Astrocyte (in vitro differentiated cells and primary cell): ENCODE measurements at places on chromosomes 11 and 22. TPM values are rescaled to one million over a fixed set of nuclear protein-coding genes. Genes with fewer than 3 reads are reported as not detected.

DNA sequence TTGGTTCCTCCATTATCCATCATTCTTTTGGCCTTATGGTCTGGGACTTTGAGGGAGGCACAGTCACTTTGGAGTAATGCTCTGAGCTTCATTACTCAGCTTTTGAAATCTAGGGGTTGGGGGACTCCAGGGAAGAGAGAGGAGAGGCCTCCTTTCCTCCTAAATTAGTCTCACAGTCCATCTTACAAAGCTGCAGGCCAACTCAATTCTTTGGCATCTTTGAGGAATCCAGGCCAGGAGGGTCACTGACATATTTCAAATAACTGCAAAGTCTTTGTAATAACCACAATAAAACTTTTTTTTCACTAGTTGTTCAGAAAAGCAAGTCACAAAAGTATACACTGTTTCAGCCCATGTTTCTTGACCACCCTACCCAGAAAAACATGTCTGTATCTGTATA, 73.3 kb upstream of the FAR1 start:
- DNase-seq, result peak; percentile 61

GRCh38 chr11:131908316-131908715, 537.9 kb downstream of the NTM start:
- DNase-seq, result no peak

- DNase-seq, result no peak
Measured at GRCh38 chr11:11629368-11629767, 7.6 kb upstream of the GALNT18 start.

DNA sequence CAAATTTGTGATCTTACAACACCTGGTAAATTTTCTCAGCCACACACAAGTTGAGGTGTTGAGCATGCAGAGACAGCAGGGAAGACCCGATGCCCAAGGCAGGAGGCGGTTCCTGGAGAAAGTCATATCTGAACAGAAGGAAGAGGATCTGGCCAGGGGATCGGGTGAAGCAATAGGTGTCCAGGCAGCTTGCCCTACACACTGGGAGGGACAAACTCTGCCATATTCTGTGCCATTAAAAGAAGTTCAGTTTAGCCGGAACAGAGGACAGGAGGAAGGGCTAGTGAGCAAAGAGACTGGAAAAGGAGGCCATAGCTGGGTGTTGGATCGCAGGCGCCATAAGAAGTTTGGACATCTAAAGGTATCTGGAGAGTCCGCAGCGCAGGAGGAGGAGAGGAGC, 76.5 kb downstream of the TMPRSS5 start:
- DNase-seq, result no peak

The USP47 gene
- total RNA-seq, result 49.5 and 53.0 TPM in 2 replicates

- DNase-seq, result no peak
Measured at GRCh38 chr11:48099916-48100446, 116.6 kb upstream of the OR4B1 start.

DNA sequence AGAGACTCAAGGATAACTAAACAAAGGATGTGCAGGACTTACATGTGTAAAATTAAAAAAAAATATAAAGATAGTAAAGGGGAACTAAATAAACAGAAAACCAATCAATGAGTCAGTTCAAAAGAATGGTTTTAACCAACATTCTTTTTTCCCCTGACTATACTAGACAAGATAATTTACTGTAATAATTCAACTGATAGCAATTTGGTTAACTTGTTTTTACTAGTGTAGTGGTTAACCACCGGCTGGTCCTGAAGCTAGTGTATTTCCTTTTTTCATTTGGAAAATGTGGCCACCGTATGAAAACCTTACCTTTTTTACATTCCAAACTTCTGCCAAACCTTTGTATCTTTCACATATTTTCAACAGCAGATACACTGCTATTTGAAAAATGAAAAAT, 123.1 kb downstream of the ARHGAP42 start:
- peak; percentile 92 for DNase-seq

- DNase-seq, result no peak
Measured at GRCh38 chr11:44519989-44520737, 45.3 kb upstream of the CD82 start.

- no peak for DNase-seq
Measured at GRCh38 chr11:61951484-61952135, 1.5 kb downstream of the BEST1 start.

The DGCR6 gene
- total RNA-seq, result 1.3 and 2.5 TPM in 2 replicates

The OR52E4 gene
- not detected in 2 replicates for total RNA-seq

The CDC42EP2 gene
- total RNA-seq, result 23.0 and 26.7 TPM in 2 replicates

DNA sequence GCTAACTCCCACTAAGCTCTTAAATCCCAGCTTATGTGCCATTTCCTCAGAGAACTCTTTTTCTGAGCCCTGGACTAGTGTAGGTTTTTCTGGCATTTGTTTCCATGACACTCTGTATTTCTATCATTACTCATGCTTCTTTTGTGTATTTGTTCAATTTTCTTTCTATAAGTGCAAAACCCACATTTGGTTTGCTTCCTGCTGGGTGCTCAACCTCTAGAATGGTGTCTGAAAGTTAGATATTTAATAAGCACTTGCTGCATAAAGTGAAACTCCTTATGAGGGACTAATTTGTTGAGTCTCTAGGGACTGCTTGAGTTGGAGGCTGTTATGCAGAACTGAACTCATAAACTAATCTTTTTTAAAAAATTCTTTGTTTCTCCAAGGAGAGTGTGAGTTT, 68.6 kb downstream of the SYT9 start:
- DNase-seq, result no peak

The NLRP6 gene
- not detected in 2 replicates for total RNA-seq

DNA sequence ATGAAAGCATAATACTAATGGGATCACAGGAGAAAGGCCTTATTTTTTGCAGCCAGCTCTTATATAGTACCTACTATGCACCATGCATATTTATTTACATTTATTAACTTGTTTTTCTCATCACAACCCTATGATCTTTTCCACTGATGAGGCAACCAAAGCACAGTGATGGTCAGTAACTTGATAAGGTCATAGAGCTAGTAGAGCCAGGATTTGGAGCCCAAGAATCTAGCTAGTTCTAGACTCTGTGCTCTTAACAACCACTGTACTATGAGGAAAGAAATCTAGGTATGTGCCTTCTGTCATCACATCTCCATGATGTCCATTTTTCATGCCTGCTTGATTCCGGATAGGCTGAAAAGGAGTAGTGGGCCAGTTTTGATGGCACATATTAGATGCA, 24.0 kb upstream of the ABTB2 start:
- DNase-seq, result no peak

DNA sequence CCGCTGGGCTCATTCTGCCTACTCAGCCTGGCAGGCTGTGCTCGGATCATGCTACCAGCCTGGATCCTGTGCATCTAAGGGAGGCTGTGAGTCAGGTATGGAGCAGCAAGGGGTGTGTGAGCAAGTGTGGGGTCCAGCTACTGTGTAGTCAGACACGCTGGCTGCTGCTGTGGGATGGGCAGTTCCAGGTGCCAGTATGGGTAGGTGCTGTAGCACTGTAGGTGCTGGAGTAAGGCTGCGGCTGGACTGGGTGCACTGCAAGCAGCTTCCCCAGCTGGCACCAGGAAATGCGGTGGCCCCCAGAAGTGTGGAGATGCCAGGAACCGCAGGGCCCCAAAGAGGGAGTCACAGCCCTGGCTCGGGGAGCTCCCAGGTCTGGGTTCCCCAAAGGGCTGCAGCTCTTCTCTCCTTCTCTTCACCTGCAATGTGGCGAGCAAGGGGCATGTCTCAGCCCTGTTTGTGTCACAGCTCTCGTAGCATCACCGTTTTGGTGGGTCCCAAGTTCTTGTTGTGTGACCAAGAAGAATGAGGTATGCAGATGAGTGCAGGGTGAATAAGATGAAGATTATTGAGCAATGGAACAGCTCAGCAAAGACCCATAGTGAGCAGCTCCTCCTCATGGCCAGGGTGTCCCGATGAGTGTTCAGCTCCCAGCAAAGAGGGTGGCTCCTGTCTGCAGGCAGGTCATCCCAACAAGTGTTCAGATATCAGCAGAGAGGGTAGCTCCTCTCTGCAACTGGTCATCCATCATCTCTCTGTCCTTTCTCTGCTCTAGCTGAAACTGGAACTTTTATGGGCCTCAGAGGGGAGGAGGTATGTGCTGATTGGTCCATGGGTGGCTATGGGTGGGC, 462.9 kb downstream of the TBC1D22A start:
- DNase-seq, result no peak

DNA sequence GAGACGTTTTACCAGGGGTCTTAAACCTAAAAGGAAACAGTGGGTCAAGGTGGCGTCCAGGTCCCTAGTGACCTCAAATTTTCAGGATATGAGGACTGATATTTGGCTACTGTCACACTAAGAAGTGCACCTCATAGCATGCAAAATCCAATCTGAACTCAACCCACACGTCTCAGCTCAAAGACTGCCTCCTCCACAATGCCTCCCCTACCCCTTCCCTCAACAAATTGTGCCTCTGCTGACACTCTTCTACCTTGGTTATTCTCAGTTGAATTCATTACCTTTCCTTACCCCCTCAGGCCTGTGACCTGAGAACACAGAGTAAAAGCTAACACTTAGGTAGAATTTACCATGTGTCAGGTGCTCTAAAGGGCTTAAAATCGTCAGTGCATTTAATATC, 12.4 kb upstream of the LIPT2 start:
- no peak for DNase-seq

The ART5 gene
- 4.1 and 8.3 TPM in 2 replicates for total RNA-seq

The OR8D2 gene
- total RNA-seq, result not detected in 2 replicates

The ART1 gene
- not detected in 2 replicates for total RNA-seq

DNA sequence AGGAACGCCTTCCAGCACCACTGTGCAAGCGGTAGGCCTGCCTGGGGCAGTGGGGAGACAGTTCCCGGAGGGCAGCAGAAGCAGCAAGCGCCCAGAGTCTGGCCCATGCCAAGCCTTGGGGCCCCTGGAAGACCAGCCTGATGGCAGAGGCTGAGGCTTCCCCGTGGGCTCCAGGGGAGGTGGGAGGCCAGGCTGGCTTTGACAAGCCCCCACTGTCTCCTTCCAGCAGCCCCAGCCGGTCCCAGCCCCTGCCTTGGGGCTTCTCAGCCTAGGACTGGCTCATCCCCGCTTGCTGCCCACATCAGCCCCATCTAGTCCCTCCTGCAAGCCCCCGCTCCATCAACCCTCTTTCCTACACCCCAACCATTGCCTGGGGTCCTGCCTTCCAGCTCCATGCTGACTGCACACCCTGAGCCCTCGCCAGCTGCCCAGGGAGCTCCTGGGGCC, 46.7 kb downstream of the IGF2 start:
- no peak for DNase-seq
